ENCODE measurements at places on chromosomes 12 and 14.

DNA sequence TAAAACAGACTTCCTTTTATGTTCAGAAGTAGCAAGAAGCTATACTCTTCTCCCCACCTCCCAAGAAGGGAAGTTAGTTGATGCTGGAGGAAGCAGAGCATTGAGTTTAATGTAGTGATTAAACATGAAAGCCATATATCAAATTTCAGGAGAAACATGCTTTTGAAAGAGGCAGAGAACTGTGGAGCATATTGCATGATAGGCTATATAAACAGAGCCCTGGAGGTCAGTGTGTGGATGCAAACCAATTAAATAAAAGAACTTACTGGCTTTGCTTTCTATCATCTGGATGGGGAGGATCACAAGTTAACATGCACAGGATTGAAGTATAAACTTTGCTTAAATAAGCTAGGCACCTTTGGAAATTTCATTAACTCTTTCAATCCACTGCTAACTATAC, 94.1 kb downstream of the MSRB3 start:
- DNase-seq = no peak

- no peak for DNase-seq
These were observed 79.3 kb downstream of the ARF6 start for GRCh38 chr14:49972131-49972671.

DNA sequence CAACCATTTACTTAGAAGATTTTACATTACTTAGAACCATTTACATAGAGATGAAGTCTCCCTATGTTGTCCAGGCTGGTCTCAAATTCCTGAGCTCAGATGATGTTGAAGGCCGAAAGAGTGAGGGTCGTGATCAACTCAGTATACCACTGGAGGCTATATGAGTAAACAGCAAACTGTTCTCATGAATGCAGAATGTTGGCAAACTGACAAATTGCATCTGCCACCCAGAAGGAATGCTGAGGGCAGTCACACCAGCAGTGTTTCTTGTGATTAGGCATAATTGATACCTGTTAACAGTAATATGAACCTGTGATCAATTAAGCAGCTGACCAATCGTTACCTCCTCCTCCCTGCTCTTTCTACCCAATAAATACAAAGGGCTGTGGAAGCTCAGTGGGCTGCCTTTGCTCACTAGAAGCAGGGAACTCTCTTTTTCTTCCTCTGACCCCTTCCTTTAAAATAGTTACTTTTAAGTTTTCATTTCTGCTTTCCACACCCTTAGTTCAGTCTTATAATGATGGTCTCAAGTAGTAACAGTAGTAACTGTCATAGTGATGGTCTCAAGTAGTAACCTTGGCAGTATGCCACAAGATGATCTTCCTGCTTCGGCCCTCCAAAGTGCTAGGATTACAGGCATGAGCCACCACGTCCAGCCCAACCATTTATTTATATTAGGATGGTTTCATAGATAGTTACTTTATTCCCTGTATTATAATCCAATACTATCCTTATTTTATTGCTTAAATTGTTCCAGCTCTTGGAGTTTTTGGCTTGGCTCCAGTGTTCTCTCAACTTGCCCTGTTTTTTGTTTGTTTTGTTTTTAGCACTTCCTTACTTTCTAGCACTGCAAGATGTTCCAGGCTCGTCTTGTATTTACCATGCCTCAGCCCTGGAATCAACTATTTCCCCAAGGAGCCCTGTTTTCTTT, 25.8 kb downstream of the LIMA1 start:
- DNase-seq = no peak

GRCh38 chr12:41122894-41123293, 65.2 kb upstream of the PDZRN4 start:
- DNase-seq = no peak

DNA sequence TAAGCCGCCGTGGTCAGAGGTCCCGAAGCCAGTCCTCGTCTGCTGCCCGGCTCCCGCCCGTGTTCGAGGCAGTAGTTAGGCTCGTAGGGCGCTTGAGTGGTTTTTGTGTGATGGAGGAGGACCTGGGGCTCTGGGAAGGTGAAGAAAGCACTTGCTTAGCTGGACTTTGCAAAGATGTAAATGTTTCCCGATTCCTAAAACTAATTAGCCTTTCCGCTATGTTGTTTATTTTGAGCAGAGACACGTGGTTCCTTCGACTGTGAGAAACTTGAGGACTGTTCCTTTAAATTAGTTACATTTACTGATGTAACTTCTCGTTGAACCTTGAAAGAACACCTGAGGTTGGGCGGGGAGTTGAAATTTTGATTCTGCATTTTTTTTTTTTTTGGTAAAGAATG, 33.9 kb downstream of the MIA2 start:
- no peak for DNase-seq

GRCh38 chr12:6538420-6539313, 4.3 kb downstream of the GAPDH start:
- DNase-seq = no peak

GRCh38 chr12:21190016-21190415, 59.0 kb downstream of the SLCO1B1 start:
- DNase-seq = no peak

- no peak for DNase-seq
These were observed 12.7 kb downstream of the TMED8 start for GRCh38 chr14:77364146-77364545.

- DNase-seq = no peak
These were observed 9.2 kb downstream of the SERPINA9 start for GRCh38 chr14:94466706-94467370.

- no peak for DNase-seq
These were observed 453.9 kb upstream of the MGAT4C start for GRCh38 chr12:86710109-86710508.

DNA sequence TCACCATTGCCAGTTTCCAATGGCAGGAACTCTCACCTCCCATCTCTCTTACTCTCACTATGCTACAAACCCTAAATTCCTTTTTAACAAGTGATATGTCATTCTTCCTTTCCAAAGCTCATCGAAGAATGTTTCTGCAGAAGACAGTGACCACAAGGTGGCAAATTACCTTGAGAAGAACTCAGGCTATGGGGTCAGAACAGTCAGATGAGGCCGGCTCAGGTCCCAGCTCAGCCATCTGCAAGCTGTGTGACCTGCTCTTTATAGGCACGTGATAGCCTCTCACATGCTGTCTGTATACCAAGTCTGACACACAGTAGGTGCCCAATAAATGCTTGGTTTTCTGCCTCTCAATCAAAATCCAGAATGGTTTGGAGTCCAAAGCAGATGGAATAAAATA, 80.7 kb downstream of the FOXN3 start:
- no peak for DNase-seq

DNA sequence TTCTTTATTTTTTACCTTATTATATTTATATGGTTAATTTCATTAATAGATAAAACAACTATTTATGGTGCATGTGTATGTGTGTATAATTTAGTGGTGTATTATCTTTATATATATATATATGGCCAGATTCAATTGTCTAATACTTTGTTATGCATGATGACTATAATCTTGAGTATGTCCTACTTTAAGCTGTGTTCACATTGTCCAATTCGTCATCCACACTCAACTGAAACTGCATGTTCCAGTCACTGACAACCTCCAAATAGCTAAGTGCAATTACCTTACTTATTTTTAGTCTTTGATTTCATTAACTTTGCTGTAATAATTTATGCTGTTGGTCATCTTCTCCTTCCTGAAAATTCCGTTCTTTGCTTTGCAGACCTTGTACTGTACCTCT, 306.5 kb upstream of the TMTC1 start:
- no peak for DNase-seq

- no peak for DNase-seq
These were observed 154.4 kb downstream of the TTC7B start for GRCh38 chr14:90661866-90662265.

GRCh38 chr14:97930166-97930565, 1133.0 kb downstream of the VRK1 start:
- no peak for DNase-seq

All from CD8-positive, alpha-beta T cell (primary cell).